Fibroblast of mammary gland (primary cell): ENCODE measurements at places on chromosomes 7 and 10.

- peak; percentile 7 for DNase-seq
Measured at GRCh38 chr10:12941966-12942365, 59.5 kb downstream of the CCDC3 start.

DNA sequence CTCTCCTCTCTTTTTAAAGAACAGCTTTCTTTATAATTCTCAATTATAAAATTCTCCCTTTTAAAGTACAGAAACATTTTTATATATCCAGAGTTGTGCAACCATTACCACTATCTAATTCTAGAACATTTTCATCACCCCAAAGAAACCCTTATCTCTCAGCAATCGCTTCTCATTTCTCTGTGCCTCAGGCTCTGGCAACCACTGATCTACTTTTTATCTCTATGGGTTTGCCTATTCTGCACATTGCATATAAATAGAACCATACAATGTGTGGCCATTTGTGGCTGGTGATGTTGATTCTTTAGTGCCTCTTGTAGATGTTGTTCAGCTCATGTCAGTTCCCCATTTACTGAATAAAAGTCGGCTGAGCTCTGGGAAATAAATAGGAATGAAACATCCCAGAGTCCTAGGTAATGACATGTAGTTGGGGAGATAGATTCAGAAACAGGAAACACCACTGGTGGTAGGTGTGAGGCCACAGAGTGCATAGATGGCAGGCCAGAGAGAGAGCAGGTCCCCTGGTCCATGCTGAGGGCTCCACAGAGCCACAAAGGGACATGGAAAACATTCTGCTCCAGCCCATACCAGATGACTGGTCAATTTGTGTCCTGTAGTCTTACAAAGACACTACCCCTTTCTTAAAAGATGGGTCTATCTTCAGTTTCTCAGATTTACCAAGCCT, 126.5 kb downstream of the PLPP4 start:
- DNase-seq: no peak

DNA sequence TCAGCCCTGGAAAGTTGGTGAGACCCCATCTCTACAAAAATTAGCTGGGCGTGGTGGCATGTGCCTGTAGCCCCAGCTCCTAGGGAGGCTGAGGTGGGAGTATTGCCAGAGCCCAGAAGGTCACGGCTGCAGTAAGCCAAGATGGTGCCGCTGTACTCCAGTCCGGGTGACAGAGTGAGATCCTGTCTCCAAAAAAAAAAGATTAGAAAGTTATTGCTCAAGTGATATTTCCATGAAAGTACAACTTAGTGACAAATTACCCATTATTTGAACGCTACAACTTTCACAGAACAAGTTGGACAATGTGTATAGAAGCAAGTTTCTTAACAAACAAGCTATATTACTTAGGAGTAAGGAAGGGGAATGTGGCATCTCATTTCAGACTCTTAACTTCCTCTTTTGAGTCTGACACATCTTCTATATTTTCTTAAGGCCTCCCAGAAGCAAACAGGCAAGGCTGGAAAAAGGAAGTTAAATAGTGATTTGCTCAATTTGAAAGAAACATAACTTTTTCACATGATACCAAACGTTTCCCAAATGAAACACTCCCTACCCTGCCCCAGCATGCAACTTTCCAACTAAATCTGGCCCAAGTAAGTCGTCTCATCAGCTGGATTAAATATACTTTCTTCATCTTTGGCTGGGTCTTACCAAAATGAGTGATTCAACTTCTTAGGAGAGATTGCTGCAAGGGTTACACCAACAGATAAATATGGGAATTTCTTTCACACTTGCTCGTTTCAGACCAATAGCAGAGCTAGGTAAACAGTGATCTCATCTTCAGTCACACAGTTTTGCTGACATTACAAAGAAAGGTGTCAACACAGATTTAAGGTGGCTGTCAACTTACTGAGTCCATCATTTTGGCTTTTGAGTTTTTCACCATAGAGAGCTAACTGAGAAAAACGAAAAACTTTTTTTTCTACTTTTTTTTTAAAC, 66.3 kb upstream of the KLF6 start:
- peak; percentile 94 for DNase-seq

DNA sequence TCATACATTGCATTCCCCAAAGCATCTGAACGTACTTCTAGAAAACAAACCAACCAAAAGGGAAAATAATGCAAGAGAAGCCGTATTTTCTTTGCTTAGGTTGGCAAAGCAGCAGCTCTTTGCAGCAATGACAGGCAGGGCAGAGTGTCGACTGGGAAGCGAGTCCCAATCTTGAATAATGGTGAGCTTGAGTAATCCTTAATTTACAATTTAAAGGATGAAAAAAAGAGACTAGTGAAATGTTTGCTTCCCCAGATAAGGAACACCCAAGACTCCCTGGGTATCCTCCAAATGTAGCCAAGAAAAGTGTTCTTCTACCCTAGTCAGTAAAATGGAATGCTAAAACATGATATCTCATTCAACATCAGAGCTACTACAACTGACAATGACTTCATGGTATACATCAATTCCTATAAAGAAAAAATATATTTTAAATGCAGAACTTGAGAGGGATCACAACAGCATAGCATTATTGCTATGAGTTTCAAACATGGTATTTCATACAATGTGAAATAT, 32.0 kb downstream of the GPAM start:
- DNase-seq: no peak

DNA sequence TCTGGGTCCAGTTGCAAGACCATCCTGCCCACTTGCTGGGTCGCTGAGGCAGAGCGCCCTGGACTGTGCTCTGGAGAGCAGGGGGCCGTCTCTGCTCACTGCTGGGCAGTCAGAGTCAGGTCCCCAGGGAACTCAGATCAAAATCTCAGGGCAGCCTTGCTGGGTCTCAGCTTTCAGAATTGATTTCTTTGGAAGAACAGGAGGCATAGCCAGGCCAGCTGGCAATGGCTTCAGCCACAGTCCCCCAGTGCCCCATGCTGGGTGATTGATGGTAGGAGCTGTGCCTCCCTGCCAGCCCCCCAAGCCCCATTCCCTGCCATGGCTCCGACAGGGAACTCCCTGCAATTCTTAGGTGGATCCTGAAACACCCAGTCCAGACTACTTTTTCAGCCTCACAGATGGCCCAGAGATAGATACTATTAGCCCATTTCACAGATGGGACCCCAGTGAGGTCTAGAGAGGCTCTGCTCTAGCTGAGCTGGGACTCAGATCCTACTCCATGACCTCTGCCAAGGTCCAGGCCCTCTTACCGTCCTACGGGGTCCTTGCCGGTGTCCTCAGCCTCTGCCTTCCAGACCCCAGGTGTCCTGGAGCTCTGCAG, 467 bp downstream of the MMRN2 start:
- no peak for DNase-seq

DNA sequence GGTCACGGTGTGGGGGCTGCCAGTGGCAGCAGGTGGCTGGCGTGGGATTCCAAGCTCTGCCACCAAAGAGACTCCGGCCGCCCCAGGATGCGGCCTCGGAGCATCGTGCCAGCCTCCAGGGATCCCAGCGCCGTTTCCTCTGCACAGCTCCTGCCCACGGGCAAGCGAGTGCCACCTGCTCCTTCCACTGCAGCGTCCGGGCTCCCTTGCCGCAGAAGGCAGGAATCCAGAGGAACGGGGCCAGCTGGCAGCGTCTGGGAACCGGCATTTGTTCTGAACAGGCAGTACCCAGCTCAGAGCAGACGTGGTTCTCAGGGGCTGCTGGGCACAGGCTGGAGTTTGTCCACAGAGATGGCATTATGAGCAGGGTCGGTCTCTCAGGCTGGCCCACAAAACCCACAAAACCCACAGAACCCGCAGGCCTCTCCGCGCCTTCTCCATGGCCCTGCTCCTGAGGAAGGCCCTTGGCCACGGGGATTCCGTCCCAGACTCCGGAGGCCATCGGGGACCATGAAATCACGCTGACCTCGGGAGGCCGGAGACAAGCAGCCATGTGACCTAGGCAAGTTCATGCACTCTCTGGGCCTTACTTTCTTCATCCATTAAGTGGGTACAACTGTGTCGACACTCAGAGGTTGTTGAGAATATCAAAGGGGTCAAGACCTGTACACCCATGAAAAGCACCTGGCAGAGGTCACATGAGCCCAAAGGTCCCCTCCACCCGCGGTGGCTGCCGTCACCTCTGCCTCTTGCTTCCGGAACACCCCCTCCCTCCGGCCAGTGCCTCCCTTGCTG, 72.1 kb upstream of the TNRC18 start:
- DNase-seq: no peak

DNA sequence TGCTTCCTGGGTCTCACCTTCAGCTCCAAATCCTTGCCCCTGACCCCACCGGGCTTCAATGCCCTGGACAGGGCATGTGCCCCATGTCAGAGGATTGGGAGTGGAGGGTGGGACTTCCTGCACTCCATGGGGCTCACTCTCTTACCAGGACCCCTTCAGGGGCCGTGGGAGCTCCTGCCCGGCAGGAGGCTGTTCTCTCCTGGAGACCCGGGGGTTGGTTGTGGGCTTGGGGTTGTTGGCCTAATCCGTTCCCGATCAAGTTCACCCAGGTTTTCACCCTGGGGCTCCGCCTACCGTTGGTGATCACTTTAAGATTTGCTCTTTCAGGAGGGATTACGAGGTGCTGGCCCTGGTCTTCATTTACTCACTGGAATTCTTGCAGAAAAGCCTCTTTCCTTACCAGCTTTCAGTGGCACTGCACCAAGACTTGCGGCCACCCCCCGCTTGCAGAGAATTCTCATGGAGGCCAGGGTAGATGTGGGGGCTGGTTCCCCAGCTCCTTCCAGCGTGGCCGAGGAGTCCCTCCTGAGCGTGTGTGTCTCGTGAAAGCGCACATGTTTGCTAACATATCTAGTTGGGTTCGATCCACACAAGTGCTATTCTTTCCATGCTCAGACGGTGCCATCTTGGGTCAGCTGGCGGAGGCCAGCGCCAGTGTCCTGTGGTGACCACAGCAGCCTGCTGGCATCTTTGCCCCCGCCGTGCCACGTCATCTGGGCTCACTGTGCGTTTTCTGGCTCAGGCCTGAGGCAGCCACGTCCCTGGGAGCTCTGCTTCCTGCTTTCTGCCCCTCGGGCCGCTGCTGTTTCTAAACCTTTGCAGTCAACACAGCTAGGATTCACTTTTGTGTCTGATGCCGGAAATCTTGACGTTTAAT, 15.6 kb downstream of the PWWP2B start:
- no peak for DNase-seq

DNA sequence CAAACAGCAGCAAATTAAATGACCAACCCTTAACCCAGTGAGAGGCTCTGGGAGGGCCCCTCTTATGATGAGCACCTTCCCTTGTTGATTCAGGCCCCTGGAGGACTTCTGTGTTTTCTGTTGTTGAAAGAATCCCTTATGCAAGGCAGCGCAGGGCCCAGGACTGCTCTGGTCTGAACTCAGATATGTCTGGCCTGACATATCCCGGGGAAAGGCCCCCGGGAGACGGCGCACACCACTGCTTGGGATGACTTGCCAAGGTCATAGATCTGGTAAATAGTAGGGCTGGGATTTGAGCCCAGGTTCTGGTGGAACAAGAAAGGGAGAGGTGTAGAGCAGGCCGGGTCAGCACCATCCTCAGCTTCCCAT, 124.0 kb downstream of the AOAH start:
- DNase-seq: no peak

DNA sequence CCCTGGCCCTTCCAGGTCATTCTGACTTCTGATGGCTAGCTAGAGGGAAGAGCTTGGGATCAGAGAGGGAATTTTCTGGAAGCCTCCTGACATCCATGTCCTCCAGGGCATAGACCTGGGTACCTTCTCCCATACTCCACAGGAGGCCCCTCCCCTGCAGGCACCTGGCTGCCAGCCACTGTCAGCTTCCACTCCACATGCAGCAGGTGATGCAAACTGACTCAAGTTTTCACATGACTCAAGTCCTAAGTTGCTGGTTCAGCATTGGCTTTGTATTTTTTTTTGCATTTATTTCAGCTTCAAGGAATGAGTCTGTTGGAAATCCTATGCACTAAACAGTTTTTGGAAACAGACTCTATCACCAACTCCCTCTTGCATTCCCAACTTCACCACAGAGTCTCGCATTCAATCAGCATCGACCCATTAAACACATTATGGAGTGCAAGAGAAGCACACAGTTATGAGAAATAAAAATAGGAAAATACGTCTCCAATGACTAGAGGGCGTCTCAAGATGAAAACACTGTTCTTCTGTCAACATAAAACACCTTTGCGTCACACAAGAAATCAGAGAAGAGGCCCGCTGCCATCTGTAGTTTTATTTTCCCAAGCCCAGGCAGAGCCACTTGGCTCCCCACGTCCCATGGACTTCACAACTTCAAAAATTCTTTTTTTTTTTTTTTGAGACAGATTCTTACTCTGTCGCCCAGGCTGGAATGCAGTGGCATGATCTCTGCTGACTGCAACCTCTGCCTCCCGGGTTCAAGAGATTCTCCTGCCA, 362.6 kb upstream of the MGMT start:
- peak; percentile 22 for DNase-seq

DNA sequence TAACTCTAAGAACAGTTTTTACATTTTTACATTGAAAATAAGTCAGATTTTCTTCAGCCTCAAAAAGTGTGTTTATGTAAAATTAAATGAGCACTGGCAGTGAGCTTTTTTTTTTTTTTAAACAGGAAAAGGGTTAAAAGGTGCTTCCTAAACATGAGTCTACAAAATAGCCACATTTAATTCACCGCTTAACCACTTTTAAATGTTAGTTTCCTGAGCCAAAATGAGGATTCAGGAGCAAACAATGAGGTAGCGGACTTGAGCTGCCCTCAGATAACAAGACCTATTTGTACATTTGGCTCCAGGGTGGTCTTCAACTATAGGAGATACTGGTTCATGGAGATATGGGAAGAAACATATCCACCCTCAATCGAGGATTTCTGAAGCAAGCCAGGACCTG, 22.8 kb downstream of the AKR1C3 start:
- no peak for DNase-seq
